Breast epithelium (tissue), 4 donors: ENCODE measurements at places on chromosomes 3 and 15. TPM values are rescaled to one million over a fixed set of nuclear protein-coding genes. Genes with fewer than 3 reads are reported as not detected.

The SKIC8 gene
- total RNA-seq = 96.0 TPM

The MST1 gene
- 9.3 TPM for total RNA-seq

- no peak overlapping the region for H3K4me3 ChIP-seq
Observed at GRCh38 chr3:139564294-139564861, 24.8 kb upstream of the RBP1 start.

DNA sequence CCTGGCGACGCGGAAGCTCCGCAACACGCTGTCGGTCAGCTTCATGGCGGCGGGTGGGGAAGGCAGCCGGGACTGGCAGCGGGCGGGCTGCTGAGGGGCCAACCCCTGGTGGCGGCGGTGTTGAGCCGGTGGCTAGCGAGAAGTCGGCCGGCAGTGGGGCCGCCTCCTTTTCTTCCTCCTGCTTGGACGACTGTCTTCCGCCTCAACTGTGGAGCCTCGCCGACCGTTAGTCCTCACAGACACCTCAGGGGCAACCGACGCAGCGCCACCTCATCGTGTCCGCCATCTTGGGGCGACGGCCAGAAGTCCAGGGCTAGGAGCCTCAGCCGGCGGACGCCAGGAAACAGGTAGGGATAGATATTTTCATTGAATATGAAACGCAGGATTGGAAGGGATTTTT lies 875.1 kb downstream of the NSUN3 start:
- H3K27ac ChIP-seq = no peak overlapping the region
- DNase-seq = no peak
- no peaks in the 10 kb centered on the region for H3K4me1 ChIP-seq
- no peak overlapping the region for H3K4me3 ChIP-seq
- no peaks in the 10 kb centered on the region for H3K27me3 ChIP-seq
